HEK293T (cell line): ENCODE measurements at places on chromosomes 7 and 10.

DNA sequence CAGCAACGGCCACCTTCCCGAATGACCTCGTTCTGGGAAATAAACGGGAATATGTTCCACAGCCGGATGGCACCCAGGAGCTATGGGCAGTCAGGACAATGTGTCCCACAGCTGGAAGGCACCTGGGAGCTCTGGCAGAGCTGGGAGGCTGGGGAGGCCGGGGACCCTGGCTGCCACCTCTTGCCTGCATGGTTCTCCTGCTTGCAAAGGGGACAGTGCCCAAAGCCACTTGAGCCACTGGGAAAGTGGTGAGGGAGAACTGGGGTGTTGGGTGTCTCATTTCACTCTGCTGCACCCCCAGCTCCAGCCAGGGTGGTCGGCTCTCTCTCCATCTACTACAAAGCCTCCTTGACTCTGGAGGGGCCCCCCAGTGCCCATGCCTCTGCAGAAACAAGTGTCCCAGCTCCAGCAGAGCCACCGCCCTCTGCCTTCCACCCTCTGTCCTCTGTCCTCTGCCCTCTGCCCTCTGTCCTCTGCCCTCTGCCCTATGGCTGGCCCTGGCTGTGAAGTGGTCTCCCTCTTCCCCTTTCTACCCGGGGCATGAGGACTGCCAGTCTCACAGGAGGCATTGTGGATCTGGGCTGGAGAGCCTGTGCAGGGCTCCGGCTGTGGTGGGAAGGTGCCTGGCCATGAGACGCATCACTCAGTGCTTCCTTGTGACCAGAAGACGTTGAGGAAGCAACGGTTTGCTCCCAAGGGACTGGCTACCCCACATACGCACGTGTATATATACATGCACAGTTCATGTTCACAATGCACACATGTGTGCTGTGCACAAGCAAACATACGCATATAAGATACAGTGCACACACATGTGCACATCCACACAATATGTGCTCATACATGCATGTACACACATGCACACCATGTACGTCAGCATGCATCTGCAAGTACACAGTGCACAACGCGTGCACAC is 21.5 kb upstream of the INPP5A start:
- no peak for DNase-seq

GRCh38 chr7:112414855-112415490 is 35.3 kb upstream of the IFRD1 start:
- DNase-seq, result peak; percentile 59

DNA sequence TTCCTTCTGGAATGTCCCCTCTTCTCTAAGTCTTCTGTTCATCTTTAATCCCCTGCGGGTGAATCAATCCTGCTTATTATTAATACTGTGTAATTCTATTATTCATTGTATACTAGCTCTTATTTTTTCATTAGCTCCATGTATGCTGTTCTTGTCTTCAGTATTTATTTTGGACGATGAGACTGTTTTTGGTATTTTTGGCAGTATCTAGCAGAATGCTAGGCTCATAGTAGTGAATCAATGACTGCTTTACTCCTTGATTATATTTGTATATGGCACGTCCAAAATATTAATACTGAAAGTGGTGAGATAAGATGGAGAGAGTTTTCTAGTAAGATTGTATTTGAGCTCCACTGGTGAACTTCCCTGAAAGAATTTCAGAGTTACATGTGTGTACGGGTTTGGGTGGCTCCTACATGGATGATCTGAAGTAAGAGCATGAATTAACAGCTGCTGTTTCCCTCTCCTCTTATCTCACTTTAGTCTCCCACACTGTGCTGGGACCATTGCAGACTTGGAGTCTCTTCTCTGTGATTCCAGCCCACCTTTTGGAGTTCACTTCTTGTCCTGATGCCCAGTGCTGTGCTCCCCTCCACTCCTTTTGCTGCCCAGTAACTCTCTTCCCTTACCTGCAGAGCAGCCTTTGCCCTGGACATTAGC is 226.0 kb downstream of the CDK14 start:
- no peak for DNase-seq

GRCh38 chr10:69952821-69953221 is 99.8 kb upstream of the MACROH2A2 start:
- DNase-seq, result no peak

GRCh38 chr10:7610651-7611389 is 55.9 kb downstream of the ITIH5 start:
- no peak for DNase-seq

- DNase-seq, result no peak
Observed at GRCh38 chr10:373526-374309, 238.5 kb downstream of the ZMYND11 start.

DNA sequence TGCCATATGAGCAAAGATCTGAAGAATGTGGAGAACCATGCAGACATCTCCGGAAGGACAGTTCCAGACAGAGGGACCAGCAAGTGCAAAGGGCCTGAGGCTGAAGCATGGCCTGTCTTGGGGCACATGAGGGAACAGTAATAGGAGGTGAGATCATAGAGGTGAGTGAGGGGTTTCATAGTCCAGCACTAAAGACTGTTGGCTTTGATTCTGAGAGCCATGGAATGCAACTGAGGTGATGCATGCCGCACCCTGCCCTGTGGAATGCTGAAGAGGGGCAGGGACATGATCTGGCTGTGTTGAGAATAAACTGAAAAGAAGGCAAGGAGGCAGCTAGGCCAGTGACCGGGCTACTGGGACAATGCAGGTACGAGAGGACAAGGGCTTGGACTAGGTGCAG is 253.1 kb upstream of the KLF14 start:
- no peak for DNase-seq

DNA sequence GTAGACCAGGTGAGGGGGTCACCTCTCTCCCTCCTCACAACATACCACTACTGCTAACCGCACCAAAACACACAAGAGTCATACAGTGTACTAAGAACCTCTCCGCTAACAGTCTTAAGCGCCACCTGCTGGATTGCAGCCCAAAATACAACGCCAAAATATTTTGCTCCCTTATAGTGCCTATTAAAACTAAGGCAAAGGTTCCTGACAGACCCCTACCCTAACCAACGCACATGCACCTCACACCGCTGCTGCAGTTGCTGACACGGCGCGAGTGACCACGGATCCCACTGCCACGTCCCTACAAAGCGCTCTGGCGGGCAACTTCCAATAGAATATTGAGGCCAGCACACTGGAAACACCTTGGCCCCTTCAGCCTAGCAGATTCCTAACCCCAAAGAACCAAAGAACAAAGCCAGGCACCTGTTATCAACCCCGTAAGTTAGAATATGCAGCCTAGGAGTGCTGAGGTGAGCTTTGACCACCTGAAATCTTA is 563.6 kb upstream of the SEMA3D start:
- peak; percentile 56 for DNase-seq
